ENCODE measurements at places on chromosomes 1 and 21.

- DNase-seq = no peak
Observed at GRCh38 chr21:16302851-16303282, 573.1 kb downstream of the USP25 start.

GRCh38 chr1:153790966-153791647, 15.9 kb downstream of the SLC27A3 start:
- no peak for DNase-seq

DNA sequence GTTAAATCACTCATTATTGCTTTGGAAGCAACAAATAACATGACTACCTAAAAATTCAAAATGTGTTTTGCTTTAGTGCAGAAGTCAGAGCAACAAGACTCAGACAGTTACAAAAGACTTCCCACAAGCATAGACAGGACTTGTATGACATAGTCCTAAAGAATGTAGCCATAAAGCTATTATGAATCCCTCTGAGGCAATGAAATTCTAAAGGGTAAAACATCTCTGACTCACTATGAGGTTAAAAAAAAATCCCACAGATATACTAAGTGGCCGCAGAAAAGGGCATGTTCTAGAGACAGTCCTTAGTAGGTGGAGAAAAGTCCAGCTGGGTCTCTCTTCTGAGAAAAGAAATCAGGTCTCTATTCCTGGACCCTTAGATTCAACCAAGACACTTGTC, 4.9 kb downstream of the PRKAB2 start:
- no peak for DNase-seq

GRCh38 chr1:191910245-191910644, 248.0 kb upstream of the RGS18 start:
- no peak for DNase-seq

DNA sequence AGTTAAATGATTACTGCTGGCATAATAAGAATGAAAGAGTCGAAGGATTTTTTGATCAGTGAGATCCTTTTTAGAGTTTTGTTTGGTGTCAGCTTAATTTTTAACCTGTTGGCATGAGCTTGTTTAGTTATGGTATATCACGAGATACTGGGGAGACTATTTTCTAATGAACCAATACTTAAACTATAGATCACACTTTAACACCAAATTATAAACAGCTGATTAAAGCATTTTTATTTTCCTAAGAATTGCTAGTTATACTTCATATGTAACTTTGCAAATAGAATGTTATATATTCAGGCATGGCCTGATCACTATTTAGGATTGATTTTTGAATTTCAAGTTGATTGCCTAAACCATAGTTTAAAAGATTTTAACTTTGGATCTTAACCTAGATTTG, 6.0 kb downstream of the DDX20 start:
- no peak for DNase-seq

- peak; percentile 50 for DNase-seq
Observed at GRCh38 chr1:43452789-43453441, 816 bp downstream of the HYI start.
